ENCODE measurements at places on chromosomes 11 and 22.

DNA sequence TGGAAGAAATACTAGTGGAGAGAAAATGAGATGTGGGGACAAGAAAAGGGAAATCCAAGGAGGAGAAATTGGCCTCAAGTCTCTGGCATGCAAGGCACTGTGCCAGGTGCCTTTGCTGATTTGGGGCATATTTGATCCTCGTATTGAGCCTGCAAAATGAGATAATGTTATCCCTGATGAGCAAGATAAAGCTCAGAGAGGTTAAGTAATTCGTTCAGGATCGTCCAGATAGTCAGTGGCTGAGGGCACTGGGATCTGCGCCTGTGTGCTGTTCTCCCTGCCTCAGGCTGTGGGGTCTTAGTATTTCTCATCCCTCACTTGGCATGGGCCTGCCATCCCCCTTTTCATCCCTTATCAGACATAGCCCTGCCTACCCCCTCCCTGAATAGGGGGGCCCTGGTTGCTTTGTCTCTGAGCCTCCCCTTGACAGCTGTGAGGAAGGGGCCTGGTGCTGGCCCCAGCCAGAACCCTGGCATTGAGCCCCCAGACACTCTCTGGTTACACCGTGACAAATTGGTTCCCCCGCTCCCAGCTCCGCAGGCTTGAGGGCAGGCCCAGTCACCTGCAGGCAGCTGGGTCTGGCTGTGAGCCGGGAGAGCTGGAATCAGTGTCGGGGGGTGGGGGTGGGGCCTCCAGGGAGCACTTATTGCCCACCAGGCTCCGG is 85.7 kb downstream of the NECTIN1 start:
- DNase-seq, result no peak

- peak; percentile 56 for DNase-seq
Measured at GRCh38 chr11:62665599-62666258, 617 bp downstream of the CSKMT start.

GRCh38 chr11:57214098-57214417 is 23.0 kb downstream of the APLNR start:
- no peak for DNase-seq

- DNase-seq, result no peak
Measured at GRCh38 chr22:35456757-35457156, 56.8 kb downstream of the MCM5 start.

DNA sequence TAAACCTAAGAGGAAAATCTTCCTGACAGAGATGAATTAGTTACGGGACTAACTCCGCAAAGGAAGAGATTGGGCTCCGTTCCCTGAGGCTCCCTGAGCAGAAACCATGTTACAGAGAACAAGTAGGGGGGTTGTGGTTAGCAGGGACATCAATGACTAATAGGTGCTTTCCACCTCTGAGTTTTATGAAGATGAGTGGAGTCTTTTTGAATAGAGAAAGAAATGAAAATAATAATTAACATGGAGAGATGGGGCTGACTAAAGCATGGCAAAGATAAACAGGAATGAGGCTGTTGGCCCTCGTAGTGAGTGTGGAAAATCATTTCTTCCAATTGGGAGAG is 47.5 kb upstream of the PICALM start:
- DNase-seq, result peak; percentile 13

DNA sequence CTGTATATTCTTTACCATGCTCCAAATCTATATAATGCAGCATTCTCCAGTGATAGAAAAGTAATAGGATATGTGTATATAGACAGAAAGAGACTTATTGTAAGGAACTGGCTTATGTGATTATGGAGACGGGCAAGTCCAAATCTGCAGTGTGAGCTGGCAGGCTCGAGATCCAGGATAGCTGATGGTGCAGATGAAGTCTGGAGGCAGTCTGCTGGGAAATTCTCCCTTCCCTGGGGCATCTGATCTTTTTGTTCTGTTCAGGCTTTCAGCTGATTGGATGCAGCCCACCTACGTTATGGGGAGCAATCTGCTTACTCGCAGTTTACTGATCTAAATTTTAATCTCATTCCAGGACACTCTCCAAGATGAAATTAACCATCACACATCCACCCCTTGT is 73.2 kb downstream of the GRK3 start:
- no peak for DNase-seq

GRCh38 chr22:46737105-46737975 is 712 bp downstream of the CERK start:
- DNase-seq, result no peak

- no peak for DNase-seq
Measured at GRCh38 chr11:19101796-19102520, 15.0 kb upstream of the ZDHHC13 start.

DNA sequence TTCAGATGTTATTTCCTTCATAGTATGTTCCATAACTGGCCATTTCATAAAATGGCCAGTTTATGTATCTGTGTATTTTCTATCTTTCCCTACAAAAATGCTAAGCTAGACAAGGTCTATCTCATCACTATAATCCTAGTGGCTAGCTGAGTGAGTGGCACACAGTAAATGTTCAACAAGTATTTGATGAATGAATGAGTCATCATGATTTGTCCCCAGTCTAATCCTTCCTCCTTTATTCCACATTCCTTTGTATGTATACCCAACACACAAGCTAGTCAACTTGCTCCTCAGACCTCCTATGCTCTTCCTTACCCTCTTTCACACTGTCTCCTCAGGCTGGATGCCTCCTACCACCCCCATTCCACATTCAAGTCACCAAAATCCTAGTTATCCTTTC is 12.5 kb downstream of the APLNR start:
- no peak for DNase-seq

DNA sequence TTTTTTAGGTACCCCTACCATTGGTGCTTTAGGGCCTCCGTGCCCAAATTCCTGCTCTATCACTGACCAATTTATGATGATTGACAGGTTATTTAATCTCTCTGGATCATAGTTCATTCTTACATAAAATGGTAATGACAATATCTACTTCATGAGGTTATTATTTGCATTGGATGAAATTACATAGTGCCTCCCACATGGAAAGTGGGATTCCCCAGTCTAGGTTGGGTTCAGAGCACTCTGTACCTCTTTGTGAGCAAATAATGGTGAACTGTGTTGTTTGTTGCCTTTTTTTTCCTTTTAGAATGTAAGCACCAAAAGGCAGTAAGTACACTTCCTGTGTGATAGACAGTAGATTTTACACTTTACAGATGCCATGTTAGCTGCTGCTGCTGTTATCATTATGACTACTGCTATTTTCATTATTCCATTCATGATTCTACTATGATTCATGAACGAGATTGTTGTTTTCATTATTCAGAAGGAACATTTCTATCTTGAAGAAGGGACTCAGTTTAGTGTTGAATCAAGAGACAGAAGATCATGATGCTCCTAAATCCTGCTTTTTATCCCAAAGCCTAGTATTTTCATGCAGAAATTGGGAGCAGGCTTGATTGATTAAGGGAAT is 100.8 kb downstream of the ALX4 start:
- DNase-seq, result no peak

GRCh38 chr11:103552086-103552485 is 442.9 kb downstream of the DYNC2H1 start:
- DNase-seq, result no peak

GRCh38 chr11:126782810-126783209 is 217.8 kb downstream of the KIRREL3 start:
- DNase-seq, result no peak

DNA sequence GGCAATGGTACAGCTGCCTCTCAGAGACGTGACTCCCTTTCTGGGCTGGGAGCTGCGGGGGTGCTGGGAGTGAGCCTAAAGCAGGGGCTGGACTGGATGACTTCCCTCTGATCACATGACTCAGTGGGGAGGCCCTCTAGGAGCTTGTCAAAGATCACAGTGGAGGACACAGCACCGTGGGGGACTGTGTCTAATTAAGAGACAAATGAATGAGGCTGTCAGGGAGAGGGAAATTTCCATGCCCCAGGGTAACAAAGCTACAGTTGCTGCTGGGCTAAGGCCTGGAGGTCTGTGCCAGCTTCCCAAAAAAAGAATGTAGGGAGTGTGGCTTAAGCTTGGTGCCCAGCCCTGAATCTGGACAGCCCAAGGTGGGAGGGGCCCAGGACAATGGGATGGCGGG is 262.8 kb upstream of the PLET1 start:
- no peak for DNase-seq

DNA sequence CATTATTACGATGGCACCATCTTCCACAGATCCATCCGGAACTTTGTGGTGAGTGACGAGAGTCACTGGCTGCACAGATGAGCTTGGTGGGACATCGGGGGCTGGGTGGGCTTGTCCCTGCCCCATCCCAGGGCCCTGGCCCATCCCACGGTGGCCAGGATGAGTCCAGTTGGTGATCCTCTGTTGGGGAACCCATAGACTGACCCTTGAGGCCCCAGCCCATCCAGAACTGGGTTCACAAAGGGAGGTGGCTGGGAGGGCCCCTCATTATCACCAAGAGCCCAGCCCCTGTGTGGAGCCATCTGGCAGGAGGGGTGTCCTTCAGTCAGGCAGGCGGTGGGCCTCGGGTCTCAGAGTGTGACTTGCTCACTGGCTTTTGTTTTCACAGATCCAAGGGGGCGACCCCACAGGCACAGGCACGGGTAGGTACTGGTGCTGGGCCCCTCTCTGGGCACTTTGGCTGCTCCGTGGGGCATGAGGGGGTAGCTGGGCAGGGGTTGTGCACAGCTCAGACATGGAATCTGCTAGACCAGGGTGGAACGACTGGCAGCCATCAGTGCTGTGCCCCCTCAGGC is 22.0 kb downstream of the PPIL2 start:
- DNase-seq, result no peak

DNA sequence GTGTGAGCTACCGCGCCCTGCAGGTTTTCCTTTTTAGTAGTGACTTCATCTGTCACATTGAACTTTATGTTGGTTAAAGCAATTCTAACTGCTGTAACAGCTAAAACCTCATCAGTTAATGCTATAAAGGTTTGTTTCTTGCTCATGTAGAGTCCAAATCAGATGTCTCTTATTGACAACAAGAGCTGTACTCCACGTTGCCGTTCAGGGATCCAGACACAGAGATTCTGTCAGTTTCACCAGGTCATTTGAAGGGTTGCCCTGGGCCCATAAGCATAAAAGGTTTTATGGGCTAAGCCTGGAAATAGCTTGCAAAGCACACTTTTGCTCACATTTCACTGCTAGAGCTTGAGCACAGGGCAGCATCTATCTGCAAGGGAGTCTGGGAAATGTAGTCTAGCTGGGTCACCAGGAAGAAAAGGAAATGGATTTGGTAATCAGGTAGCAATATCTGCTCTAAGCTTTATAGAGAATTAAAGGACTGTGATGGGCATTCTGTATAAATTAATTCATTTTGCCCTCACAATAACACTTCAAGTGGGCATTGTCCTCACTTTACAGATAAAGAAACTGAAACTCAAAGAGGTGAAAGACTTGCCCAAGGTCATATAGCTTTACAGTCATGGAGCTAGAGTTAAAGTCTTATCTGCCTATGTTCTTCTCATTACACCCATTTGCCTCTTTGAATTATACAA is 25.2 kb upstream of the PTPRJ start:
- DNase-seq, result no peak

GRCh38 chr22:19207401-19207808 is 28.9 kb upstream of the SLC25A1 start:
- DNase-seq, result no peak

DNA sequence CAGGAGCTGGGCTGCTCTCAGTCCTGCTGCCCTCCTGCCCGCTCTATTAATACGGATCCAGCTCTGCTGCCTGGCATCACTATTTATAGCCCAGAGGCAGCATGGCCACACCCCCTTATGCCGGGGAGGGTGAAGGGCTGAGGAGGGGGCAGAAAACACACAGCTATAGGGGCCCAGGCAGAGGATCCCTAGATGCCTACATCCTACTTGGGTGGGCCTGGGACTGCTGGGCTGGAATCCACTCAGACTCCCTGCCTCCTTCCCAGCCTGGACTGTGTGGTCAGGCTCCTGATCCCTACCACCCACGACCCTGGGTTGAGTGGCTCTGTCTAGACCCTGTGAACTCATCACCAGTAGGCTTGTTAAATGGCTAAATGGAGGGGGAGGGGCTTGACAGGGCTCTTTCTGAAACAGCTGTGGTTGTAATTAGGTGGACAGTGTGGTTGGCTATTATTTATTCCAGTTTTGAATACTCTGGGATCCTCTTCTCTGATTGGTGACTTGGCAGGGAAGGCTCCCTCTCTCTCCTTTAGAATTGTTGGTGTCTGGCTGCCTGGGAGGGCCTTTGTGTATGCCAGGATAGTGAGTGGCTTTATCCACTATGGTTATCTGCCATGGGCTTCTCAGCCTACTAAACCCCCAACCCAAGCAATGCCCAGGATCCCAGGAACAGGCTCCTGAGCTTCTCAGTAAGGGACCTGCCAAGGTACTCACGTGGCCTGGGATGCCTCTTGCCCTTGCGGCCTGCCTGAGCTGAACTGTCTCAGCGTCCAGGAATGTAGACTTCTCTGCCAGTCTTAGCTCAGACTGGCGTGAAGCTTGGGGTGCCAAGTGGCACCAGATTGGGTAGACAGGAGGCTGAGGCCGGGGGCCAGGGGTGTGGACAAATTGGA is 15.2 kb downstream of the PHLDB1 start:
- DNase-seq, result no peak

- no peak for DNase-seq
Measured at GRCh38 chr11:5279471-5280090, 9.8 kb upstream of the HBE1 start.

GRCh38 chr22:47798229-47798628 is 1035.8 kb downstream of the TBC1D22A start:
- DNase-seq, result no peak

DNA sequence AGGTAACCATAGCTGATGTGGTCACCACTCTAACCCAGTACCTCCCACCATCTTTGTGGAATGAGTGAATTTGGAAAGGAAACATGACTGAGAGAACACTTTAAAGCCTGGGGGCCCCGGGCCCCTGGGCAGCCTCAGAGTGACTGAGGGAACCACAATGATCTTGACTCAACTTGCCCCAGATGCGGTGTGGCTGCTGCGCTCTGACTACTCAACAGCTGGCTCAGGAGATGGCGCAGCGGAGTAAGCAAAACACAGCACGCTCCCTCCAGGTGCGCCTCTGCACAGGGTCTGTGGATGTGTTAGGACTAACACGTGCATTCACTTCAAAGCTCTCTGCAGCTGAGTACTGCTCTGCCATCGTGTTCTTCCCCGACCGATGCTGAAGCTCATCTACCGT is 5.9 kb downstream of the RNF215 start:
- DNase-seq, result no peak

Data from NK-92 treated with Interleukin-12 subunit alpha and Interleukin-12 subunit beta, amount 100 ng/mL, for 24 hours (cell line).